GM12878 (cell line): ENCODE measurements at places on chromosomes 12 and 14.

DNA sequence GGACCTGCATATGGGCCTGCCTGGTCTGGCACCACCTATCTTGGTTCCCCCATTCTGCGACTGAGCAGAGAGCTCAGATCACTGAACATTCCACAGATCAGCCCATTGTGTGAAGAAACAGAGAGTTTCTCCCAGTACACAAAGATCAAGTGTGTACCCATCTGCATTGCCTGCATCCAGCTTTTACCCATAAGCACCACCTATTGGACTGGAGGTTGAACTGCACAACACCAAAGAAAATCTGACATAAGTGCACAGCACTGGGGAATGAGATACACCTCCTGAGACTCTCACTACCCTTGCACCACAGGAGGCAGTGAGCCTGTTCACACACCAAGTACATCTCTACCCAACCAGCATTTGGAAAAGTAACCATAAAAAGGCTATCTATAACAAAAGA, 362.6 kb upstream of the CLEC14A start:
- DNase-seq: no peak

DNA sequence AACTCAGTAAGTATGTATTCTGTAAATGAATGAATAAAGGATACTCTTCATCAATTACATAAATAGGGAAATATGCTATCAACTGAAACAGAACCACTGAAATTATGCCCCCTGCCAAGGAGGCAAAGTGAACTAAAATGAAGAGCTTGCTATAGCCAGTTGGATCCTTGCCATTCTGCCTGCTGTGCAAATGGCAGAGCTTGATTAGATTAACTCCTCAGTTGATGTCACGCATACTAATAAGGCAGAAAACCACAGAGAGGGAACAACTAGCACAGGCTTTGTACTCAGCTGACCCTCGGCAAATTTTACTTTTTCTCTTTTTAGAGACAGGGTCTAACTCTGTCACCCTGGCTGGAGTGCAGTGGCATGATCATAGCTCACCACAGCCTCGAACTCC, 36.7 kb upstream of the FERMT2 start:
- DNase-seq: no peak

GRCh38 chr14:78319406-78319805, 149.2 kb downstream of the NRXN3 start:
- no peak for DNase-seq

GRCh38 chr12:50024805-50025186, 498 bp downstream of the RACGAP1 start:
- DNase-seq: no peak

- DNase-seq: peak; percentile 43
Measured at GRCh38 chr12:47870175-47870781, 34.5 kb downstream of the VDR start.

DNA sequence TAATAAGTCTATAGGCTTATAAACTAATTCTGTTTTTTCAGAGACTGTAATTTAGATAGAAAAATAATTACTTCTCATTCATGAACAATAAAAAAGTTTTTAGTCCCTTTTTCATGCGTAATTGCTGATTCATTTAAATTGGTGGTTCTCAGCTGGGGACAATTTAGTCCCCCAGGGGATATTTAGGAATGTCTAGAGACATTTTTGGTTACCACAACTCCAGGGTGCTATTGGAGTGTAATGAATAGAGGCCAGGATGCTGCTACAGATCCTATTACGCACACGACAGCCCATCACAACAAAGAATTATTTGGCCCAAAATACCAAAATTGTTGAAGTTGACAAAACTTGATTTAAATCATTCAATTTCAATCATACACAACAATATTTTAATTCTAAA, 22.8 kb upstream of the VCPKMT start:
- DNase-seq: no peak

- no peak for DNase-seq
Measured at GRCh38 chr12:1911598-1912575, 6.6 kb downstream of the CACNA2D4 start.

DNA sequence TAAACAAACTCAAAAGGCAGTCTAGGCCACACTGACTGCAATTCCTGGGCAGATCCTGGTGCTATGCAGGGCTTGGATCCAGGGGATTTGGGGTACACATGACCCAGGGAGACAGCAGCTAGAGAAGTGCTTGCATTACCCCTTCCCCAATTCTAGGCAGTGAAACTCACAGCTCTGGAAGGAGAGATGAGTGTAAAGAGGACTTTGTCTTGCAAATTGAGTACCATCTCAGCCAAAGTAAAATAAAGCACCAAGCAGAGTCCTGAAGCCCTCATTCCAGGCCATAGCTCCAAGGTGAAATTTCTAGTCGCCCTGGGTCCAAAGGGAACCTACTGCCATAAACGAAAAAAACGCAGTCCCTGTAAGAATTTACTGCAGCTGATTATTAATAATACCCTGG, 644.9 kb upstream of the FLRT2 start:
- DNase-seq: no peak
